CD8-positive, alpha-beta T cell (primary cell): ENCODE measurements at places on chromosomes 7 and 10.

GRCh38 chr10:112345202-112345601 lies 28.7 kb upstream of the ACSL5 start:
- DNase-seq, result no peak

GRCh38 chr7:25486656-25487055 lies 258.4 kb upstream of the NPVF start:
- DNase-seq, result no peak

GRCh38 chr10:59362959-59363381 lies 621 bp upstream of the FAM13C start:
- no peak for DNase-seq

DNA sequence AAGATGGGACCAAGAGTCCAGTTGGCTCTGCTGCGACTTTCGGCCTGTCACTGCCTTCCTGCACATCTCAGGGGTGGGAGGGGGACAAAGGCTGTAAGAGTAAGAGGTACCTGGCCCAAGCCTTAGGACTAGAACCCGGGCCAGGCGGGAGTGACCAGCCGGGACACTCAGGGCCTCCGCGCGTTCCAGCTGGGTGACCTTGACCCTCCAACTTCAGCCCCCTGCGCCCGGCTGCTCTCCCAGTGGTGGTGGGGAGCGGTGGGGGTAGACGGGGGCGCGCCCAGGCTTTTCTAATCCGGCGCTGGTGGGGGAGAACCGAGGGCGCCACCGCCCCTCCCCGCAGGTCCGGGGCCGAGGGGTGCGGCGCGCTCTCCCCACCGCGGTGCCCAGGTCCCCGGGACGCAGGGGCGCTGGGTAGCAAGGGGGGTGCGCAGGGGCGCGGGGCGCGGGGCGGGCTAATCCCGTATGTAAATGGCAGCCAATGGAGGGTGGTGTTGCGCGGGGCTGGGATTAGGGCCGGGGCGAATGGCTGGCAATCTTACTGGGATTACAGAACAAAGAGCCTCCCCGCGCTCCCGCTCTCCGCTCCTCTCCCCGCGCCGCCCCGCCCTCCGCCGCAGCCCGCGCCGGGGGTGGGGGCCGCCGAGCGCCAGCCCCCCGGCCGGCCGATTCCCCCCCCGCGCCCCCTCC lies at the start of gene GTF2IRD1:
TSS of gene GTF2IRD1 (plus strand) at position 585 of the 690 bp plus-strand sequence. CDS start 54,175 bp downstream, outside the sequence.
- peak; percentile 48 for DNase-seq

DNA sequence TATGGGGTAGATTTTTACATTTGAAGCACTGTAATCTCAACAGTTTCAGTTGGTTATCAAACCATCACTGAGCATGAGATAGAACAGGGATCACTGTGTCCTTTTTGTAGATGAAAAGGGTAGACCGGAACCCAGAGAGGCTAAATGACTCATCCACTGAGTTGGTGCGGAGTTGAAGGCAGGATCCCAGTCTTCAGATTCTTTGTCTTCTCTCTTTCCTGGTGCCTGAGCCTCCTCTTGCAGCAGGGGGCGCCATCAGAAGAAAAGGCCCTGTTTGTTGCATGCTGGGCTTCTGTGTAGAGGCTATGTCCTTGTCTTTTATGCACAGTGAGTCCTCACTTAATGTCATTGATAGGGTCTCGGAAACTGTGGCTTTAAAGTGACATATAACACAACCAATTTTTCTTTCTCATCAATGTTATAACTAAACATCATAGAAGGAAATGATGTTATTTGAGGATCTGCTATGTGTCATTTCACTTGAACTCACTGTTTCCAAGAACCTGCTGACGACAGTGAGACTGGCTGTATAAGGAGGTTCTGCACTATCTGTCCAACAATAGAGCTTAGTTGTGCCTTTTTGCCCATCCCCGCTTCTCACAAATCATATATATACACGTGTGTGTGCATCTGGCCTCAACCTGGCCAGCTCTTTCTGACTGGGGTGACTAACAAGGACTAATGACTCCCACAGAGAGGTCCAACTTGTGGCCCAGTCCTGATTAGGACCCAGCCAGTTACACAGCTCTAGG lies 14.3 kb downstream of the ZNF282 start:
- peak; percentile 30 for DNase-seq

GRCh38 chr10:25083546-25084111 lies 67.2 kb downstream of the THNSL1 start:
- DNase-seq, result no peak

DNA sequence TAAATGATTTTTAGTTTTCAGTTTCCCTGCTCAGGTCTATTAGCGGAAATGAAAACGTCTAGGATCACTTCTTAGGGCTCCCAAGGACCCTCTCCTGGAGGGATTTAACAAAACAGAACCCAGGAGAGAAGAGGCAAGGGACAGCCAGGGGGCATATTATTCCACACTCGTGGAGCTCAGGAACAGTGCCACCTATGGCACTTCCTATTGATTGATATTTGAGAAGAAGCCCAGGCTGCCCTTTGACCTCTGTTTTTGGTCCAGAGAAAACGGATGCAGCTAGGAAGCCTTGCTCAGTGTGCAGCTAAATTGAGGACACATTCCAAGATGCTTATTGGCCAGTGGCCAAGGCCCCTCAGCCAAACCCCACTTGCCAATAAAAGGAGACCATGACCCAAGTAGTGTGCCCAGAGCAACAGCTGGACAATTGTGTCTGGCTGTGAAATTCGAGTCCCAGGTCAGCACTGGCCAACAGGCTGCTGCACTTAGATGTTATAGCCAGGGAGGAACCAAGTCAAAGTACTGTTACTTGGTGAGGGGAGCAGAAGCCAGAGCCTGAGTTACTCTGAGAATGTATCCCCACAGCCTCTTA lies 24.0 kb upstream of the GPNMB start:
- no peak for DNase-seq

GRCh38 chr10:70880077-70880534 lies 8.3 kb downstream of the PCBD1 start:
- peak; percentile 64 for DNase-seq

GRCh38 chr7:91940171-91940570 lies 491 bp upstream of the AKAP9 start:
- peak; percentile 14 for DNase-seq

DNA sequence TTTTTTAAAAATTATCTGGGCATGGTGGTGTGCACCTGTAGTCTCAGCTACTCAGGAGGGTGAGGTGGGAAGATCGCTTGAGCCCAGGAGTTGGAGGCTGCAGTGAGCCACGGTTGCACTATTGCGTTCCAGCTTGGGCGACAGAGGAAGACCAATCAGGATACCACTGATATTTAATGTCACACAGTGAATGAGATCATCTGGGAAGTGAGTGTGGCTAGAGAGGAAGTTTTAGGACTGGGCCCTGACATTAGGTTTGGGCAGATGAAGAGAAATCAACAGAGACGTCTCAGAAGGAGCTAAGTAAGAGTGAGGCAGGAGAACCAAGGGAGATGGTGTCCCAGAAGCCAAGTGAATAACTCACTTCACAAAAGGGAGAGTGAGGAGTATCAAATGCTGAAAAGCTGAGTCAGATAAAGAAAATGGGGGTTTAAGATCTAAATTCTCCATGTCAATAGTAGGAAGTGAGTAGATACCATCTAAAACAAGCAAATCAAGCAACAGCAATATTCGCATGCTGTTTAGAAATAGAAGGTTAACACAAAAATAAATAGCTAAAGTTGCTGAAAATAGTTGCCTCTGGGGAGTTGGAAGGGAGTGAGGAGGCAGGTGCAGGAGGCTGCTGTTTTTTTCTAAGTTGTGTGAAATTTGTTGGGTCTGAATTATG lies 11.5 kb downstream of the PILRA start:
- DNase-seq, result no peak

DNA sequence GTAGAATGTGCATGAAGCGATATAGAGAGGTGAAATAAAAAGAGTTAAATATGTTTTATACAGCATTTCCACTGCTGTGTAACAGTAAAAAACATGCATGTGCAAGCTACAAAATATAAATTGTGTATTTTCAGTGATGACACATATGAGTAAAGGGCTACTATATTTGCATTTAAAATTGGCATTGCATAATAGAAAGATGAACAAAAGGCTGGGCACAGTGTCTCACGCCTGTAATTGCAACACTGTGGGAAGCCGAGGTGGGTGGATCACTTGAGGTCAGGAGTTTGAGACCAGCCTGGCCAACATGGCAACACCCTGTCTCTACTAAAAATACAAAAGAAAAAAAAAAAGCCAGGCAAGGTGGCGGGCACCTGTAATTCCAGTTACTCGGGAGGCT lies 79.8 kb upstream of the CCDC71L start:
- DNase-seq, result no peak

GRCh38 chr10:103696411-103697145 lies 158.8 kb downstream of the SH3PXD2A start:
- DNase-seq, result peak; percentile 64

DNA sequence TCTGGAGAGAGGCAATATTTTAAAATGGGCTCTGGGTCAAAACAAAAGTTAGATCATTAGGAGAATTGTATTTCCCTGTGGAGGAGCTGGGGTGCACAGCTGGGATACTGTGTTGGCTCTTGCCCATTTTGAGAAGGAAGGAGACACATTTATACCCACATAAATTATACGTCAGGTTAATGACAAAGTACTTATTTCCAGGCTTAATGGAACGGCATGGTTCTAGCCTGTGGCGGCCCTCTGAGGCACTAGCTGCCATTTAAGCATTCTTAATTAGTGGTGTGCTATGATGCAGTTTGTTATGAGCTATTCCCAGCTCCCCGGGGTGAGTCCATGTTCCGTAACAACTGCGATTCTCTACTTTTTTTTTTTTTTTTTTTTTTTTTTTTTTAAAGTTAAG lies 193.5 kb downstream of the SEC23IP start:
- no peak for DNase-seq

- no peak for DNase-seq
Observed at GRCh38 chr10:49107111-49107886, 8.0 kb downstream of the VSTM4 start.

DNA sequence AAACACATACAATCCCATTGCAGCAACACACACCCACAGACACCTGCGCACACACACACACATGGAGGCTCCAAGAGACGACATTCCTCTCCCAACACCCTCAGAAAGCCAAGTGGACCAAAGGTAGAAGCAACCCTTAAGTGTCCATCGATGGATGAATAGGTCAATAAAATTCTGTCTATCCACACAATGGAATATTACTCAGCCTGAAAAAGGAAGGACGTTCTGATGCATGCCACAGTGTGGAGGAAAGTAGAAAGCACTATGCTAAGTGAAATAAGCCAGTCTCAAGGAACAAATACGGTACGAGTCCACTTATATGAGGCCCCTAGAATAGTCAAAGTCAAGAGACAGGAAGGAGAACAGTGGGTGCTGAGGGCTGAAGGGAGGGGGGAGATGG lies 174.4 kb downstream of the GRID1 start:
- DNase-seq, result no peak

- no peak for DNase-seq
Observed at GRCh38 chr10:287814-288213, 152.6 kb downstream of the ZMYND11 start.

- DNase-seq, result no peak
Observed at GRCh38 chr7:95327356-95327755, 3.0 kb upstream of the PON1 start.

DNA sequence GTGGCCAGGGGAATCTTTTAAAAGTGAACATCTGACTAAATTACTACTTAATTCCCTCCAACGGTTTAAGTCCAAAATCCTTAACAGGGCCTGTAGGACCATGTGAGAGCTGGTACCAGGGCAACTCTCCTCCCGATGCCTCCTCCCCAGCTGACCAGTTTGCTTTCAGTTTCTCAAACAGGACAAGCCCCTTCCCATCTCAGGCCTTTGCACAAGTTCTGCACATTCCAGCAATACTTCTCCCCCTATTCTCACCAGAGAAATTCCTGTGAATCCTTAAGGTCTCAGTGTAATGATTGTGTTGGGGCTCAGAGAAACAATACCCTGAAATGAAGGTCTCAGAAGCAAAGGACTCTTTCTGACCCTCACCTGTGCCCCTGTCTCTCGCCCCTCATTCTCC lies 8.0 kb upstream of the CALHM1 start:
- DNase-seq, result no peak

DNA sequence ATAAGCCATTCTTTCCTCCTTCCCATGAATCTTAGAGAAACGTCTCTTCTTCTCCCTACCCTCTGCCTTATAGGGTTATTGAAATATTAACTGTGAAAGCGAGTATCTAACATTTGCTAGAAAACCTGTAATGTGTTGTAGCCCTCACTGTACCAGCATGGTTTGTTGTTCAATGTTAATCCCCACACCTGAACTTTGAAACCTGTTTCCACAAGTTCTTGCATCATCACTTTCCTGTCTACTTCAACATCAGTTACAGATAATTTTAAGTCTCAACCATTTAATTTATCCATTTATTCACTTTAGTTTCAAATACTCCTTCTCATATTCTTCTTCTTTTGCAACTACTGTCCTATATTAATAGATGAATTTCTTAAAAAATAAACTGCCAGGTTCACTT lies 148.2 kb downstream of the ETV1 start:
- no peak for DNase-seq

- no peak for DNase-seq
Observed at GRCh38 chr10:79275431-79275851, 71.8 kb upstream of the PPIF start.

GRCh38 chr7:81822811-81823210 lies 53.0 kb upstream of the HGF start:
- DNase-seq, result no peak

GRCh38 chr7:138120140-138120827 lies 44.0 kb downstream of the AKR1D1 start:
- DNase-seq, result no peak

DNA sequence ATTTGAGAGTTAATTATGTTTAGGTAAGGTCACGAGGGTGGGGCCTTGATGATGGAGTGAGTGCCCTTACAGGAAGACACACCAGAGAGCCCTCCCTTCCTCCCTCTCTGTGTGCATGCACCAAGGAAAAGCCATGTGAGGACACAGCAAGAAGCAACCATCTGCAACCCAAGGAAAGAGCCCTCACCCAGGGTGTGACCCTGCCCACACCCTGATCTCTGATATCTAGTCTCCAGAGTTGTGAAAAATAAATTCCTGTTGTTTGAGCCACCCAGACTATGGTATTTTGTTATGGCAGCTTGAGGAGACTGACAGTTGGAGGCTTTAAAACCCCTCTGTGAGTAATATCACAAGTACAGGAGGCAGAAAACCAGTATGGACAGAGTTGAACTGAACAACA lies 15.0 kb upstream of the MCM10 start:
- DNase-seq, result no peak
